Glomerular endothelial cell (primary cell): ENCODE measurements at places on chromosomes 16 and 17.

- DNase-seq = no peak
Measured at GRCh38 chr17:58097384-58098088, 14.3 kb downstream of the DYNLL2 start.

DNA sequence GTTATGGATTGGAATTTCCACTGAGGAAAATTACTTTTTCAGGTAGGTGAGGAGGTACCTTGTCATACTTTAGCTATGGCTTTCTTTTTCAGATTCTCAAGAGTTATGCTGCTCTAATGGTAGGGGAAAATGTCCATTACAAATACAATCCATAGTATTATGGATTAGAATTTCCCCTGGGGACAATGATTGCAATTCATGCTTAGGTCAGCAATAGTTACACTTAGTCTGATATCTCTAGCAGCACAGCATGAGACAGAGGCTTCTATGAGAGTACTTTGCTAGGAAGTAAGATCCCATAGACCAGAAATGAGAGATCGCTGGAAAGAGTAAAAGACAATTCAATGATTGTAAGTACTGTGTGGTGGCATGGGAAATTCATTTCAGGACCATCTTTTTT lies 949.5 kb upstream of the CDH8 start:
- DNase-seq = no peak

DNA sequence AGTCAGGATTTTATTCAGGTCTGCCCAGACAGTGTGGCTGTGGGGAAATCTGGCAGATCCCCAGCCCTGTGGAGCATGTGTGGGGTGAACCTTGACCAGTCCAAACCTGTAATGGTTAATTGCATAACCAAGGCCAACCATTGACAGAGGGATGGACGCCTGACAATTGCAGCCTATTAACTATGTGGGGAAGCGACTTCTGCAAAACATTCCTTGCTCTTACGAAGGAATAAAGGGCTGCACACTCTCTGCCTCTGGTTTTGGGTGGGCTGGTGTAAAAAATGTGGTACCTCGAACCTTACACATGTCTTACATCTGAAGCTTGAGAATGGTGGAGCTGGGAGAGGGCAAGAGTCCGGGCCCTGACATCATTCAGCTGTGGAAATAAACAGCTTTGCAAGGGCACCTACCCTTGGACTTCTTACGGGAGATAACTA lies 35.8 kb downstream of the MAF start:
- DNase-seq = no peak

- no peak for DNase-seq
Measured at GRCh38 chr16:67558859-67559258, 3.5 kb upstream of the CTCF start.

DNA sequence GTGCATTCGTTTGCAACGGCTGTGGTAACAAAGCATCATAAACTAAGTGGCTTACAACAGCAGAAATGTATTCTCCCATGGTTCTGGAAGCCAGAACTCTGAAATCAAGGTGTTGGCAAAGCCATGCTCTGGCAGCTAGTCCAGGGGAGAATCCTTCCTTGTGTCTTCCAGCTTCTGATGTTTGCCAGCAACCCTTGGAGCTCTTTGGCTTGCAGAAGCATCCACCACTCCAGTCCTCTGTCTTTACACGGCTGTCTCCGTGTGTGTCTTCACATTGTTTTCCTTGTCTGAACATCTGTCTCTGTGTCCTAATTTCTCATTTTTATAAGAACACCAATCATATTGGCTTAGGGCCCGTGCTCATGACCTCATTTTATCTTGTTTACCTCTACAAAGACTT lies 265.3 kb upstream of the HSBP1 start:
- DNase-seq = no peak

GRCh38 chr17:15321556-15322251 lies 19.7 kb downstream of the TEKT3 start:
- no peak for DNase-seq

DNA sequence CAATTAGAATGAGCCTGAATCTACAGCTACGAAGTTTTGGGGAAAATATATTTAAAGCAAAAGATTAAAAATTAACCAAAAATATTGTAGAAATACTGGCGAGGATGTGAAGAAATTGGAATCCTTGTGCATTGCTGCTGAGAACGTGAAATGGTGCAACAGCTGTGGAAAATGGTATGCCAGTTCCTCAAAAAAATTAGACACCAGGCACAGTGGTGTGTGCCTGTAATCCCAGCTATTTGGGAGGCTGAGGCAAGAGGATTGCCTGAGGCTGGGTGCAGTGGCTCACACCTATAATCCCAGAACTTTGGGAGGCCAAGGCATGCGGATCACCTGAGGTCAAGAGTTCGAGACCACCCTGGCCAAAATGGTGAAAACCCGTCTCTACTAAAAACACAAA lies 119.9 kb upstream of the TMEM97 start:
- no peak for DNase-seq

GRCh38 chr17:39352986-39353385 lies 48.4 kb downstream of the FBXL20 start:
- no peak for DNase-seq

GRCh38 chr16:52451971-52452421 lies 94.9 kb downstream of the TOX3 start:
- no peak for DNase-seq

DNA sequence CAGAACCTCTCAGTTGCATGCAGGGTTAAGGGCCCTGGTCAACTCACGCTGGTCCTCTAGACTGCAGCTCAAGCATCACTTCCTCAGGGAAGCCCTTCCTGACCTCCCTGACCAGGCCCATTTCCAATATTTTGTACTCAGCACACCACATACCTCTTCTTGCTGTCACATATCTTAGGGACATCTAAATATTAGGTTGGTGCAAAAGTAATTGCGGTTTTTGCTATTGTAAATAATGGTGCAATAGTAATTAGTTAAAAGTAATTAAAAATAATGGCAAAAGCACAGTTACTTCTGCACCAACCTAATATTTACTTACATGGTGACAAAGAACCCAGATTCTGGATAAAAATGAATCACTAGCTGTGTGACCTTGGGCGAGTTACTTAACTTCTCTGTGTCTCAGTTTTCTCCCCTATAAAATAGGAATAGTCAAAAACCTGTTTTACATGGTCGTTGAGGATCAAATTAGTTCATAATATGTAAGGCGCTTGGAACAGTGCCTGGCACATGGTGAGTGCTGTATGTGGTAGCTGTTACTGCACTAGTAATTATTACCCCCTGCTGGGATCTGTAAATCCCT lies 177.4 kb downstream of the PRKCB start:
- DNase-seq = no peak

DNA sequence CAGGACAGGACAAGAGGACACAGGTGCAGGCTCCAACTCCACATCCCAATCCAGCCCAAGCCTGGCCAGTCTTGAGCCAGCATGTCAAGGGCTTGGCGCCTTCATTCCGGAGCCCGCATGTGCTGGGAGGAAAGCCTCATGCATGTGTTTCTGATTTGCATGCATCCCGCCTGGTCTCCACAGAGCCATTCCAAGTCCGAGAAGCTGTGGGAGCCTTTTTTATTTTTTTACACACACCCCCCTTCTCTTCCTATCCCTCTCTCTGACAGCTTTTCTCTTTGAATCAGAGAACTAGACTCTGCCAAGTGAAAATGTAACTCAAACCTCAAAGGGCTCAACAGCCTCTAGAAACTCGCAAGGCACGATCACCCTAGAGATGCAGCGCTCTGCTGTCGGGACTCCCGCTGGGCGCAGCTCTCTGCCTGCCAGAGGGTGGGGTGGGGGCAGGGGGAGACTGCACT lies 45.1 kb downstream of the NOG start:
- DNase-seq = no peak

- no peak for DNase-seq
Measured at GRCh38 chr16:75614066-75614897, 8.8 kb downstream of the ADAT1 start.

GRCh38 chr17:31697838-31698237 lies 161.2 kb downstream of the COPRS start:
- DNase-seq = no peak

DNA sequence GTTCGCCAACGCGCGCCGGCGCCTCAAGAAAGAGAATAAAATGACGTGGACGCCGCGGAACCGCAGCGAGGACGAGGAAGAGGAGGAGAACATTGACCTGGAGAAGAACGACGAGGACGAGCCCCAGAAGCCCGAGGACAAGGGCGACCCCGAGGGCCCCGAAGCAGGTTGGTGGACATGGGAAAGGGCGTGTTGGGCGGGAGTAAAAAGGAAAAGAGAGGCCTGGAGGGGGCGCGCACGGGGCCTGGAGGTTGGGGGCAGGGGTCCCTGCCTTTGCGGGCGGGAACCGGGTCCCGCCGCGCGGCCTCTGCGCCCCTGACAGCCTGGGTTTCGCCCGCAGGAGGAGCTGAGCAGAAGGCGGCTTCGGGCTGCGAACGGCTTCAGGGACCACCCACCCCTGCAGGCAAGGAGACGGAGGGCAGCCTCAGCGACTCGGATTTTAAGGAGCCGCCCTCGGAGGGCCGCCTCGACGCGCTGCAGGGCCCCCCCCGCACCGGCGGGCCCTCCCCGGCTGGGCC lies 2.1 kb downstream of the IRX5 start:
- DNase-seq = no peak

GRCh38 chr16:8083560-8083959 lies 506.8 kb downstream of the TMEM114 start:
- DNase-seq = no peak

- no peak for DNase-seq
Measured at GRCh38 chr17:21269394-21269793, 15.1 kb upstream of the MAP2K3 start.

- no peak for DNase-seq
Measured at GRCh38 chr16:84840687-84841627, 21.2 kb downstream of the CRISPLD2 start.

- DNase-seq = no peak
Measured at GRCh38 chr17:65518256-65518655, 43.2 kb downstream of the AXIN2 start.

- DNase-seq = no peak
Measured at GRCh38 chr16:7861891-7862582, 529.4 kb downstream of the RBFOX1 start.

DNA sequence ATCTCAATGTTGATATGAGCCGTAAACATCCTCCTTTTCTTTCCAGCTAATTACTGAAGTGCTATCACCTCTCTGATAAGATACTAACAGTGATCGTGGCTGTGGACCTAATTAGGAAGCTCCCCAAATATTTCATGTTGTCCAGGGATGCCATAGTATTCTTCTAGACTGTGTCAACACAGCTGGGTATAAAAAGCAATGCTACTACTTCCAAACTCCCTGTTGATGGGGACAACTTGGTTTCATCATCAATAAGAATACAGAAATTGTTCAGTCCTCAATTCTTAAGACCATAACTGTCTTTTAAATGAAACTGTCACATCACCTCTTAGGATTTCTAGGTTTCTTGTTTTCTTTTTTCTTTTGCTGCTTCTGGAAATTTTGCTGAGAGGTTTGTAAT lies 530.6 kb downstream of the TOX3 start:
- no peak for DNase-seq

- DNase-seq = no peak
Measured at GRCh38 chr16:88539652-88540345, 30.4 kb upstream of the ZC3H18 start.

DNA sequence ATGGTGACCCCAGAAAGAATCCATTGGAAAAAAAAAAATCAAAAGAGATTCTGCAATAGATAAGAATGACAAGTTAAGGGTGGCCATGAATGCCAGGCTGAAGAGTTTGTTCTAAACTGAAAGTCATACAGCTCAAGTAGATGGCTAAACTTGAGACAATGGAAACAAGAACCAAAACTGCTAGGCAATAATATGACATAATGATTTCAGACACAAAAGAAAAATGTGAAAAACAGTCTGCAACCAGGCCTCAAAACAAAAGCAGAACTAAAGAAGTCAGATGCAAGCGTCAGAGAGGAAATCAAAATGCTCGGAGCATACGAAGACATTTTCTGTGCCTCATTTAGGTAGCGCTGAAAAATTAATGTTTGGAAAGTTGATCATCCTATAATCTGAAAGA lies 54.4 kb upstream of the YPEL2 start:
- no peak for DNase-seq

DNA sequence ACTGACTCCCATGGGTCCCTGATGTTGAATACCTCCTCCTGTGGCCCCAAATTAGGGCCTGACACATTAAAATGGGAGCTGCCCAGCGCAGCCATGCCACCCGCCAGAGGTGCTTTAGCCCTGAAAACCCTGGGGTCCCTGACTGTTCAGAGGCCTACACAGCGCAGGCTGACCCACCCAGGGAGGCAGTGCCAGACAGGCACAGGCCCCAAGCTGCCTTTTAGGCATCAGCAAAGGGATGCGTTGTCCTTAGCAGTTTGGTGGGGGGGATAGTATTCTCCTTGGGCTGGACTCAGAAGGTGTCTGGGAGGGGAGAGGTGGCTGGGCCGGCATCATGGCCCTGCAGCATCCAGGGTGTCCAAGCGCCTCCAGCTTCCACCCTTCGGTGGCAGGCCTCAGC lies 1.4 kb downstream of the RAPGEFL1 start:
- no peak for DNase-seq

- no peak for DNase-seq
Measured at GRCh38 chr17:1797323-1797722, 32.4 kb downstream of the SMYD4 start.

- no peak for DNase-seq
Measured at GRCh38 chr17:80419255-80419654, 4.3 kb downstream of the ENDOV start.

DNA sequence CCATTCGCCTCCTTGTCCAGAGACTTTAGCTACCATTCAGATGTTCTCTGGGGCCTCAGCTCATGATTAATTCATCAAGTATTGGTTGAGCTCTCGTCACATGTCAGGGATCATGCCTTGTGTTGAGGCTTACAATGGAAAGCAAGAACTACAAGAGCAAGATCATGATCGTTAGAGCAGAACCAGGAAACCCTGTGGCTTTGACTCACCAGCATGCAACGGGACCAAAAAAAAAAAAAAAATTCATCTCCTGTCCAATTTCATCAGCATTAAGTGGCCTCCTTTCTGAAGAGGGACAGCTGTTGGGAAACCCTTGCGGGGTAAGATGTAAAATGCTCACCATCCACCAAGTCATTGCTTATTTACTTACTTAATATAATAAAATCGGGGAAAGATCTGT lies 12.1 kb upstream of the USP10 start:
- no peak for DNase-seq

- no peak for DNase-seq
Measured at GRCh38 chr16:4675864-4676786, 17.2 kb upstream of the NUDT16L1 start.

GRCh38 chr16:23394141-23394831 lies 58.7 kb downstream of the COG7 start:
- DNase-seq = no peak

GRCh38 chr17:3683054-3683511 lies 12.9 kb downstream of the P2RX5 start:
- no peak for DNase-seq

DNA sequence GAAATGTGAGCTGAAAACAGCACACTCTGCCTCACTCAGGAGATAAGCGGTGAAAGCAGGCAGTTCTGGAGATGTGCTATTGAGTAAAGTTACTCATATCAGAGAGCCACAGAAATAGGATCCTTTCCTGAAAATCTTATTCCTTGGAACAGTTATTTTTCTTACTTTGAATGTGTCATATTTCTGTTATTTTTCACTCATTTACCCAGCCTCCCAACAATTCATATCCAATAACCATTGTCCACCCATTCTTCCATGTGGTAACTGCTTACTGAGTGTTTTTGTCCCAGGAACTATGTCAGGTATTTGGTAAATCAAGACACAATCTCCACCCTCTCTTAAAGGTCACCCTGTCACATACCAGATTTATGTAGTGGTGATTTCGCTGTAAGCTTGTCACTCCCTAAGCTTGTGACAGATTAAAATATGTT lies 144.9 kb downstream of the PARN start:
- no peak for DNase-seq
